Pancreas (tissue), 10 donors: ENCODE measurements at places on chromosomes 2 and 18. TPM values are rescaled to one million over a fixed set of nuclear protein-coding genes. Genes with fewer than 3 reads are reported as not detected.

- no peak overlapping the region for H3K4me3 ChIP-seq
- no peaks in the 10 kb centered on the region for H3K36me3 ChIP-seq
- H3K27ac ChIP-seq: no peak overlapping the region
- no peaks in the 10 kb centered on the region for H3K27me3 ChIP-seq
These were observed 41.7 kb upstream of the TBR1 start for GRCh38 chr2:161374446-161374845.

DNA sequence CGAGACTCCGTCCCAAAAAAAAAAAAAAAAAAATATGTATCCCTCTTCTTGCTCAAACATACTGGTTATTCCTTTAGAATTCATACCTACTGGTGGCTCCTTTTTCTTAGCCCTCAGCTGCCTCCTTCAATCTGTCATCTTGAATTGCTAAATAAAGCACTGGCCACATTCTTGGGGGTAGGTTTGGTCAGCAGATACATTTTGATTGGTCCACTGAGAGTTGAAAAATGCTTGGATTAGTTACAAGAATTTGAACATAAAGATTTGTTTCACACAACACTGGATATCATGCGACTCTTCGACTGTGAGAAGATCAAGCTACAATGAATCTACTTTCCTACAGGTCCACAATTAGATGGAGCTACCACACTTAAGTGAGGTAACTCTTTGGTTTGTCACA lies 906.1 kb upstream of the SLC39A10 start:
- no peak for DNase-seq
- no peak overlapping the region for H3K27ac ChIP-seq
- H3K4me3 ChIP-seq: no peak overlapping the region

- no peak for DNase-seq
- no peaks in the 10 kb centered on the region for H3K36me3 ChIP-seq
- H3K27ac ChIP-seq: no peak overlapping the region
- no peaks in the 10 kb centered on the region for H3K4me1 ChIP-seq
These were observed 7.9 kb upstream of the RBFA start for GRCh38 chr18:80026363-80026762.

GRCh38 chr2:41966431-41966893 lies 81.4 kb upstream of the PKDCC start:
- H3K27ac ChIP-seq: peak overlapping the region; percentile 61
- DNase-seq: peak; percentile 83
- no peak overlapping the region for H3K4me3 ChIP-seq
- no peaks in the 10 kb centered on the region for H3K27me3 ChIP-seq

UGT1A8 gene
- not detected for total RNA-seq

DNA sequence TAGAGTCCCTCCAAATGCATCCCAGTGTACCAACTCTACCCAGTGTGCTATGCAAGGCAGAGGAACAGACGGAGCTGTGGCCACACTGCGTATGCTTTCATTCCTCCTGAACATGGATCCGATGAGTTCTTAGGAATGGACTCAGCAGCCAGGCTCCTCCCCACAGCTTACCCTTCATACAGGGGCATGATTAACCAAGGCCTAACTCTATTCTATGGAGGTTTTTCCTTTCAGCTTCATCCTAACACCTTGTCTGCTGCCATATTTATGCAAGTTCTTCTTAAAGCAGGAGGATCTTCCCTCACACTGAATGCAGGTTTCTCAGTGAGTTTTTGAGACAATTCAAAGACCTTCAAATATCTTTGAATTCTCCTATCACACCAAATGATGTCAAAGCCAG lies 222.9 kb downstream of the MYT1L start:
- H3K4me1 ChIP-seq: no peaks in the 10 kb centered on the region
- no peaks in the 10 kb centered on the region for H3K36me3 ChIP-seq
- no peak overlapping the region for H3K27ac ChIP-seq
- DNase-seq: no peak

DNA sequence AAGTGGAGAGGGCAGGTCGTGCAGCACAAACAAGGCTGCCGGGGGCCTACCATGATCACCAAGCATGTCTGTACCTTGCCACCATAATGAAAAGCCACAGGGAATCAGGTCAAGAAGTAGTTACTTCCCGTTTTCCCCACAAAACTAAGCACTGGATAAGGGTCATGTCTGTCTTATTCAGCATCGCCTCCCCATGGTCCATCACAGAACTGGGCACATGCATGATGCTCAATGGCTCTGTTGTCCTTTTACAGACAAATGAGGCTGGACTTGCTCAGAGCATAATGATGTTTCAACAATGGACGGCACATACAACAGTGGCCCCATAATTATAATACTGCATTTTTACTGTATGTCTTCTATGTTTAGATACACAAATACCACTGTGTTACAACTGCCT lies 27.5 kb downstream of the REEP1 start:
- no peaks in the 10 kb centered on the region for H3K27me3 ChIP-seq
- no peak overlapping the region for H3K27ac ChIP-seq
- H3K4me1 ChIP-seq: no peaks in the 10 kb centered on the region

DNA sequence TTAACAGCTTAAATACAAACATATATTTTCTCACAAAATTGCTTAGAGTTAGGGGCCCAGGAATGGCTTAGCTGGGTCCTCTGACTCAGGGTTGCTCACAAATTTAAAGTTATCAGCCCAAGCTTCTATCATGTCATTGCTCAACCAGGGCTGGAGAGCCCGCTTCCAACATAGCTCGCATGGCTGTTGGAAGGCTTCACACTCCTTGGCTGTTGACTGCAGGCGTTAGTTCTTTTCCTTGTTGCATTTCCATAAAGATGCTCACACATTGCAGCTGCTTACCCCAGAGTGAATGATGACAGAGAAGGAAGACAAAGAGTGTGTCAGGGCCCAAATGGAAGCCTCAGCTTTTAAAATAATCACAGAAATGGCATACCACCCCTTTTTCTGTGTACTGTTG lies 62.9 kb upstream of the TFPI start:
- H3K27me3 ChIP-seq: no peaks in the 10 kb centered on the region
- no peak overlapping the region for H3K27ac ChIP-seq
- H3K4me1 ChIP-seq: no peaks in the 10 kb centered on the region
- H3K4me3 ChIP-seq: no peak overlapping the region

ANKRD62 gene
- 2.8 TPM for total RNA-seq

WNT6 gene
- 0.12 TPM for total RNA-seq

GRCh38 chr2:74307720-74308119 lies 35.5 kb downstream of the SLC4A5 start:
- H3K4me3 ChIP-seq: no peak overlapping the region
- no peak overlapping the region for H3K27ac ChIP-seq
- no peaks in the 10 kb centered on the region for H3K36me3 ChIP-seq
- no peaks in the 10 kb centered on the region for H3K27me3 ChIP-seq
- no peak for DNase-seq
- no peaks in the 10 kb centered on the region for H3K4me1 ChIP-seq

- no peaks in the 10 kb centered on the region for H3K27me3 ChIP-seq
These were observed 7.9 kb downstream of the TMEM198 start for GRCh38 chr2:219551441-219552381.

GRCh38 chr2:238763471-238763995 lies 84.4 kb upstream of the TWIST2 start:
- DNase-seq: no peak
- H3K27ac ChIP-seq: no peak overlapping the region
